Activated CD4-positive, alpha-beta T cell treated with anti-CD3 and anti-CD28 coated beads, Interleukin-2, amount 10 ng/mL, durations not matched to agents 7 days and 5 days (primary cell): ENCODE measurements at places on chromosomes 2 and 18. TPM values are rescaled to one million over a fixed set of nuclear protein-coding genes. Genes with fewer than 3 reads are reported as not detected.

Gene NOSTRIN
- not detected for total RNA-seq

Gene CSRNP3
- total RNA-seq: not detected

Gene IGFBP5
- not detected for total RNA-seq

Gene SRD5A2
- total RNA-seq: not detected

Gene RNF125
- total RNA-seq: 35.6 TPM

Gene PIEZO2
- not detected for total RNA-seq

Gene MMADHC
- 94.5 TPM for total RNA-seq

DNA sequence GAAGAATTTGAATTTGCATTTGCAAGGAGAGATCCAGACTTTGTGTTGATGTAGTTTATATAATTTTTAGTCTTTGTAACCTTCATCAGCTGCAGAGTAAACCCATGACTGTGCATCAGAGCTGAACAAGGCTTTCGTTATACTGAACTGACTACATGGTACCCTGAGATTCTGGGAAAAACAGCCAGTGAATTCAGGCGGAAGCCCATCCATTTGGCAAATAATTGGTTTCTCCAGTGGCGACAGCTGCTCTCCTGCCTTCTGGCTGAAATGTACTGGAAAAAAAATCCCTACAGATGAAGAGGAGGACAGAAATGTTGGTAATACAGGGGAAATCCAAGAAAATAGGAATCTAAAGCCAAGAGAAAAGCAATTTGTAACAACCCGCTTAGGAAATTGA is 657.5 kb upstream of the CDH7 start:
- no peak for DNase-seq
- H3K36me3 ChIP-seq: no peaks in the 10 kb centered on the region
- no peak overlapping the region for H3K27ac ChIP-seq
- no peak overlapping the region for H3K4me3 ChIP-seq
- H3K4me1 ChIP-seq: no peaks in the 10 kb centered on the region

DNA sequence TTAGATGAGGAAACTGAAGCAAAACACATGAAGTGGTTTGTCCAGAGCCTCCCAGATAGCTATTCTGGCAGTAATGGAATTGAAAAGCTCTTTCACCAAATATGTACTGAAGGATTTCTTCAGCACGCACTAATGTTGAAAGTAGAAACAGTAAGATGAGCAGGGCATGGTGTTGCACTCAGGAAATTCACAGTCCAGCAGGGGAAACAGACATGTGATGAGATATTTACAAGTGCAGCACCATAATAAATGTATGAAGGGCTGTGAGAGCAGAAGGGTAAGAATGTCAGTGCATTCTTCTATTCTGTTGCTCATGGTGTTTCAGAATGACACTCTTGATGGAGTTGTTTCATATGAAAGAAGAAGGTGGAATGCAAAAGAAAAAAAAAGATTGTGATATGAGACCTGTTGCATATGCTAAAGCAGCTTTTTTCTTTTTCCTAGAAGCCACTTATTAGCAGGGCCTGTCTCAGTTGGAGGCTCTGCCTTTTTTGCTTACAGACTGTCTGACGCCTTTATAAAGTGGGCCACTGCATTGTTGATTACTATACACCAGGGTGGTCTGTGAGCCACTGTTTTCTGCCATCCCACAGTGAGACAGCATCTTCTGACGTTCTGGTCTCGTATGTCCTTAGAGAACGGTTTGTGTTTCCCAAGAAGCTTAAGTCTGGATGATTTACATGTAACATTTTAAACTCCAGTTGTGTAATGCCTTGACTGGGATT is 516.9 kb downstream of the ARHGAP15 start:
- no peak overlapping the region for H3K27ac ChIP-seq
- H3K27me3 ChIP-seq: no peaks in the 10 kb centered on the region
- no peak overlapping the region for H3K4me3 ChIP-seq
- H3K36me3 ChIP-seq: peaks cover 61% of the 10 kb centered on the region
- H3K4me1 ChIP-seq: peaks cover 4% of the 10 kb centered on the region

GRCh38 chr18:45250479-45250878 is 364.8 kb upstream of the SLC14A2 start:
- H3K27me3 ChIP-seq: peaks cover 8% of the 10 kb centered on the region
- no peaks in the 10 kb centered on the region for H3K36me3 ChIP-seq

DNA sequence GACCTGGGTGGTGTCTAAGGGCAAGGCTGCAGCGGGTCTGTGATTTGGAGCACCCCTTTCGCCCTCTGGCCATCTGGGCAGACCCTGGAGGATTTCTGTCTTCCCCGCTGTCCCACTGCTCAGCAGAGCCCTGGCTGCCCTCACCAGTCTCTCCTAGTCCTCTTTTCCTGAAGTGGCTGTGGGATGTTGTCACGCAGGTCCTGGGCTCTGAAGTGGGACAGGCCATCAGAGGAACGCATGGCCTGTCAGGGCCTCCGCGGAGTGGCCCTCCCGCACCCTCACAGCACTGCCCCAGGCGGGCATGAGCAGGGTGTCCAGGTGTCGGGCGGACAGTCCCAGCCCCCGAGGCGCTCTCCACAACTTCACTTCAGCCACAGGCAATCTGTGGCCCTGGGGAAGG is 1.1 kb upstream of the TMEM185B start:
- peaks cover 78% of the 10 kb centered on the region for H3K4me1 ChIP-seq
- peaks cover 73% of the 10 kb centered on the region for H3K36me3 ChIP-seq
- no peaks in the 10 kb centered on the region for H3K27me3 ChIP-seq
- no peak for DNase-seq

GRCh38 chr2:109080757-109081156 is 48.2 kb upstream of the SH3RF3 start:
- H3K27me3 ChIP-seq: peaks cover 6% of the 10 kb centered on the region
- no peak overlapping the region for H3K4me3 ChIP-seq
- H3K36me3 ChIP-seq: no peaks in the 10 kb centered on the region
- no peak overlapping the region for H3K27ac ChIP-seq

- no peak overlapping the region for H3K4me3 ChIP-seq
- H3K27ac ChIP-seq: no peak overlapping the region
- DNase-seq: no peak
- H3K4me1 ChIP-seq: no peaks in the 10 kb centered on the region
- H3K36me3 ChIP-seq: no peaks in the 10 kb centered on the region
- H3K27me3 ChIP-seq: no peaks in the 10 kb centered on the region
These were observed 299.8 kb downstream of the TCF4 start for GRCh38 chr18:55287935-55288868.

GRCh38 chr2:227348324-227348723 is 23.3 kb downstream of the MFF start:
- H3K4me1 ChIP-seq: peaks cover 4% of the 10 kb centered on the region
- no peak overlapping the region for H3K4me3 ChIP-seq

DNA sequence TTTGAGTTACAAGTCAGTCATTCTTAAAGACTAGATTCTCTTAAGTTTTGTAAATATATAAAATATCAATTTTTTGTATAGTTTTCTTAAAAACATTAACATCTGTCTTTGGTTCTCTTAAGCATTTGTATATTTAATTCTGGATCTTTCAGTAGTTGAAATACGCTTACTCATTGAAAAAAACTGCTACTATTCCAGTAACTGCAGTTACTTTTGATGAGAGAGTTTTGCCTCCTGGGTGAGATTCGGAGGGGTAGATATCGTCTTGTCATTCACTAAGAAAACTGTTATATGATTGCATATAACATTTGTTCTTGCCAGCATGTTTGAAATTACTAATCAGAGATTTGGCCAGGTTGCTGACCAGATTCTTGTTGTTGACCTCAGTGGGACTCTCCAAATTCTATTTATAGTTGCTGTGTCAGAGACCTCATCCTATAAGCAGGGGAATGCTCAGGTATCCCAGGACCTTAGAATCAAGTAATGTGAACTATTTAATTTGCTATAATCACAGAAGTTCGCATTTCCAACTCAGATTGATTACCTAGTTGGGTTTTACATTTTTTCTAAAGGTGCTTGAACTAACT is 7.9 kb downstream of the AGPS start:
- H3K27ac ChIP-seq: no peak overlapping the region
- H3K36me3 ChIP-seq: peaks cover 14% of the 10 kb centered on the region
- H3K4me3 ChIP-seq: no peak overlapping the region
- H3K4me1 ChIP-seq: peaks cover 54% of the 10 kb centered on the region
- no peaks in the 10 kb centered on the region for H3K27me3 ChIP-seq

GRCh38 chr2:95287806-95288205 is 9.3 kb upstream of the KCNIP3 start:
- no peaks in the 10 kb centered on the region for H3K4me1 ChIP-seq
- DNase-seq: no peak
- no peak overlapping the region for H3K27ac ChIP-seq
- no peak overlapping the region for H3K4me3 ChIP-seq
- no peaks in the 10 kb centered on the region for H3K27me3 ChIP-seq
- no peaks in the 10 kb centered on the region for H3K36me3 ChIP-seq

DNA sequence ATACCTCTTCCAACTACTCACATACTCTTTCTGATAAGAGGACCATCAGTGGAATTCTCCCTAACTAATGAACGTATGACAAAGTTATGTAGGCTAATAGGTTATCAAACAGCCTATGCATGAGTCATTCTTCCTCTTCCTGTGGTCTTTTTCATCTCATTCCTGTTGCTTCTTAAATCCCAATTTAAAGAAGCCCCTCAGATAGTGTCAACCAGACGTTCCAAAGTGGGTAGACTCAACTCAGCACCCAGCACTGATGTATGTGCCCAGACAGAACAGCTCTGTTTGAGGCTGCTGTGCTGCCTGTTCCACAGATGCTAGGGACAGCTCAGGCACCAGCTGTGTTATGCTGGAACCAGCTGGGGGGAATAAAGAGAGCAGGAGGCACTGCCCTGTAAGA is 52.6 kb downstream of the CXCR4 start:
- peaks cover 61% of the 10 kb centered on the region for H3K4me1 ChIP-seq
- no peak overlapping the region for H3K4me3 ChIP-seq
- no peaks in the 10 kb centered on the region for H3K27me3 ChIP-seq
- DNase-seq: no peak
- peaks cover 19% of the 10 kb centered on the region for H3K36me3 ChIP-seq

DNA sequence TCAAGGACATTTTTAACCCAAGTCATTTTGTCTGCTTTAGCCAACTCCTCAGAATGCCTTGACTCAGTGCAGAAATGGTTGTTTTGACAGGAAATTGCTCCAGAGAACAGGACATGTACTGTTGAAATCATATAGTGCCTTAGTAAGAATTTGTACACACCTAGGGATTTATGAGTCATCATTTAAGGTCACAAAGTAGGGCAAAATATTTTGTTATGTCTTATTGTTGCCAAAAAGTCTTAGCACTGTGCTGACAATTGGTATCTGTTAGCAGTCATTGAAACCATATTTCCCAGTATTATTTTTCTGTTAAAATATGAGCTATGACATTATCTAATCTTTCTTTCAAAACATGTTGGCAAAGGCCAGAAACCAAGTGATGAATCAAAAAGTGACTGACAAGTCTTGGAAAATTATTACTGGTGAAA is 104.5 kb downstream of the OSBPL6 start:
- peaks cover 21% of the 10 kb centered on the region for H3K27me3 ChIP-seq
- H3K4me3 ChIP-seq: no peak overlapping the region
- H3K27ac ChIP-seq: no peak overlapping the region
- DNase-seq: no peak
- H3K36me3 ChIP-seq: no peaks in the 10 kb centered on the region
- no peaks in the 10 kb centered on the region for H3K4me1 ChIP-seq

- peaks cover 14% of the 10 kb centered on the region for H3K27me3 ChIP-seq
These were observed 156.3 kb upstream of the SLC1A4 start for GRCh38 chr2:64832936-64833335.

DNA sequence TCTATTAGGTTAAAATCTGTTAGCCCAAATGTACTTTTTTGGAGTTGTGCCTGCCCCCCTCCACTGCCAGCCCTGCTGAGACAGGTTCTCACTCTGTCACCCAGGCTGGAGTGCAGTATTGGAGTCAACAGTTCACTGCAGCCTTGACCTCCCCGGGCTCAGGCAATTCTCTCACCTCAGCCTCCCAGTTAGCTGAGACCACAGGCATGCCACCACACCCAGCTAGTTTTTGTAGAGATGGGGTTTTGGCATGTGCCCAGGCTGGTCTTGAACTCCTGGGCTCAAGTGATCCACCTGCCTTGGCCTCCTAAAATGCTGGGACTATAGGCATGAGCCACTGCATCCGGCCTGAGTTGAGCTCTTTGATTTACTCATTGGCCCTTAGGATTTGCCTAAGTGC is 110.7 kb downstream of the ICA1L start:
- DNase-seq: no peak
- no peak overlapping the region for H3K4me3 ChIP-seq
- peaks cover 34% of the 10 kb centered on the region for H3K4me1 ChIP-seq
- H3K27ac ChIP-seq: peak overlapping the region; percentile 31

GRCh38 chr2:224944707-224945547 is 97.3 kb downstream of the DOCK10 start:
- peaks cover 66% of the 10 kb centered on the region for H3K36me3 ChIP-seq
- H3K27ac ChIP-seq: peak overlapping the region; percentile 88
- peak overlapping the region; percentile 84 for H3K4me3 ChIP-seq
- no peak for DNase-seq

DNA sequence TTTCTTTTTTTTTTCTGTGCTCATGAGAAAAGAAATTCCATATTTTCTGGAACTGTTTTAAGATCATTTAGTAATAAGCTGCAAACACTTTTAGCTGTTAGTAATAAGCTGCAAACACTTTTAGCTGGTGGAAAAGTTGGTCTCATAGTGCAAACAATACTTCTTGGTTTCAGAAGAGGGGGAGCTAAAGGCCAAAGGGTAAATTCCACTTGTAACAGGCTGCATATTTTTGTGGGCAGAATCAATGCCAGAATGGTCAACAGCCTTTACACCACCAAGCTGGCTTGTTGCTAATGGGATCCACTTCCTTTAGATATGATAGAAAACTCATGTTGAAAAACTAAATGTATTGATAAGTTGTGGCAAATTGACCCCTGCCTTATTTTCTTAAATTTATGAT is 356.8 kb downstream of the NR4A2 start:
- DNase-seq: no peak
- no peaks in the 10 kb centered on the region for H3K4me1 ChIP-seq
- H3K36me3 ChIP-seq: no peaks in the 10 kb centered on the region
- H3K27ac ChIP-seq: no peak overlapping the region
- no peak overlapping the region for H3K4me3 ChIP-seq

DNA sequence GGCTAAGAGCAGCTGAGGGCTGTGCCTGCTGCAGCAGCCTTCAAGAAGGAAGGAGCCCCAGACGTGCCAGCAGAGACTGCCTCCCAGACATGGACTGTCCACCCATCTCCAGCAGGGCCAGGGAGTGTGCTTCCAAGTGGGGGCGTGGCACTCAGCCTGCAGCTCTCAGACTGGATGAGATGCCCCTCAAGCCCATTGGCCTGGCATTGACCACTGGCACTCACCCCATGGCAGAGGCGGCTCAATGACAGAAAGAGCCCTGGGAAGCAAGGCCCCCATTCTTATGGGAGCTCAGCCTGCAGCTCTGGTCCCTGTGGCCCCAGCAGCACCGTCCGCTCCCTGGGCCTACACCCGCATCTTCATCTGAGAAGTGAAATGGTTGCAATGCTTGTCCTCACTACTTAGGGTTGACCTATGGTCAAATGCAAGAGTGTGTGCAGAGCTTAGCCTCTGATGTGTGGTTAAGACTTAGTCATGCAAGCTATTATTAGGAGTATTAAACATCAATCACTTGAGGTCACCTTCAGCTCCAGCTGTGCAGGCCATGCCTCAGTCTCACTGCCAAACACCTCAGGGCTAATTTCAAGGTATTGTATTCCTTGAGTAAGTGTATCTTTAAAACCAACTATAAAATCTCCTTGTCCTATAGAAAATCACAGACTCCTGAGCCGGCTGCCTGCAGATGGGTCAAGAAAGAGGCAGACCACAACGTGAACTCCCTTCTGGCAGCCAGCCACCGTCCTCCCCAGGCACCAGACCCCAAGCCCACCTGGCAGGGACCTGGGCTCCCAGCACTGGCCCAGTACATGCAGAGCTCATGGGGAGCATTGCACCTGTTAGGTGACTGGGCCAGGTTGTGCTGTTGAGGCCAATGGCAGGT is 194.8 kb downstream of the NDUFA10 start:
- no peak overlapping the region for H3K4me3 ChIP-seq
- H3K27ac ChIP-seq: no peak overlapping the region
- H3K36me3 ChIP-seq: no peaks in the 10 kb centered on the region
- DNase-seq: no peak
